ENCODE measurements at places on chromosomes 7 and 10. TPM values are rescaled to one million over a fixed set of nuclear protein-coding genes. Genes with fewer than 3 reads are reported as not detected.

The KLF14 gene
- total RNA-seq = not detected

The LIPK gene
- not detected for total RNA-seq

The PKD2L1 gene
- total RNA-seq = not detected

The FAM25C gene
- not detected for total RNA-seq

The PNLIP gene
- total RNA-seq = not detected

The IL6 gene
- total RNA-seq = not detected

The PTPRN2 gene
- total RNA-seq = 21.4 TPM

The MOGAT3 gene
- total RNA-seq = 123 TPM

The EN2 gene
- not detected for total RNA-seq

The GIMAP6 gene
- total RNA-seq = 8.7 TPM

The ITPRID1 gene
- 5.4 TPM for total RNA-seq

The LBX1 gene
- total RNA-seq = not detected

The DEPP1 gene
- 67.7 TPM for total RNA-seq

The MINDY4 gene
- 4.4 TPM for total RNA-seq

The LIPF gene
- not detected for total RNA-seq

The TAS2R4 gene
- total RNA-seq = not detected

The FAM20C gene
- total RNA-seq = 66.0 TPM

The SLC18A3 gene
- total RNA-seq = not detected

The PHKG1 gene
- 1.1 TPM for total RNA-seq

The FOXI2 gene
- not detected for total RNA-seq

The CUL1 gene
- 86.6 TPM for total RNA-seq
